ENCODE measurements at places on chromosomes 12 and 14.

DNA sequence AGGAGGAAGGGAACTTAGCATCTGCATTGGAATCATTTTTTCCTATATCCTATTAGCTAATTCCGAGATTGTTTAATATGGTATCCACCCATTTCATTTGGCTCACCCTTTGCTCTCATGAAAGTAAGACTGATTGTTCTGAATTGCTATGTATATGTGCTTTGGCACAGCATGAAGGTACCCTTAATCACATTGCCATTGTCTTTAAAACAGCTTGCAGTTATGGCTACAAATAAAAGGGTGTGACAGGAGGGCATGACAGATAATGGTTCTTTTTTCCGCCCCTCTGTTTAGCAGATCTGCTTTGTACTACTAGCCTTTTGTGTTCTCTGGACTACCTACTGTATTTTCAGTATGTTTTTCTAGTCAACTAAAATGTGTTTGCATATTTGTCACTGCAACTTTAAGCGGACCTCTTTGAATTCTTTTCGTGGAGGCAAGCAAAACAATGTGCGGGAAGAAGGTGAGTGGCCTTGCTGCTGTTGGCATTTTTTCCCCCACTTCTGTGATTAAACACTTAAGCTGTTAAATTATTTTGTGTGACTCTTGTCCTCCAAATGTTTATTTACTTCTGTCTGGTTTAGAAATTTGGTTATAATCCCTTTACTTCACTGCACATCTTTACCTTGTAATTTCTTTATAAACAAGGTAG lies 35.8 kb downstream of the FBXO34 start:
- no peak for DNase-seq

DNA sequence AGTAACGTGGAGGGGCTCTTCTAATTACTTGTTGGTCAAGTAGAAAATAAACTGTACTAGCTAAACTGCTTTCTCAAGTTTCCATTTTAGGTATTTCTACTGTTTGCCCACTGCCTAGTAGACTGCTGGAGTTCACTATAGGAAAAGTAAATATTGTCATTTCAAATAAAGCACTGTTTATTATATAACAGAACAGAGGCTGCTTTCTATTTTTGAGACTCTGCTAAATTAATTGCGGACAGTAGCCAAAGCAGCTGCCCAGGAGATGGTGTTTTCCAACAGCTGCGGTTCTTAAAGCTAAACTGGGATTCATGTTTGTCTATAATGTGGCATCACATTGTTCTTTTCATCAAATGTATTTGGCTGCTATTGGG lies 15.9 kb upstream of the SIX1 start:
- no peak for DNase-seq

- no peak for DNase-seq
These were observed 44.5 kb downstream of the LRRC9 start for GRCh38 chr14:59964251-59965007.

- DNase-seq: peak; percentile 8
These were observed 458 bp upstream of the HOXC4 start for GRCh38 chr12:54053003-54053750.

- no peak for DNase-seq
These were observed 186.5 kb downstream of the KCNA5 start for GRCh38 chr12:5230156-5230555.
